ENCODE measurements at places on chromosomes 2 and 18.
A peak's percentile ranks its signal among the peaks of the same experiment; 100 is the strongest.

- DNase-seq: peak; percentile 72
These were observed 14.6 kb downstream of the STRADB start for GRCh38 chr2:201466050-201466675.

DNA sequence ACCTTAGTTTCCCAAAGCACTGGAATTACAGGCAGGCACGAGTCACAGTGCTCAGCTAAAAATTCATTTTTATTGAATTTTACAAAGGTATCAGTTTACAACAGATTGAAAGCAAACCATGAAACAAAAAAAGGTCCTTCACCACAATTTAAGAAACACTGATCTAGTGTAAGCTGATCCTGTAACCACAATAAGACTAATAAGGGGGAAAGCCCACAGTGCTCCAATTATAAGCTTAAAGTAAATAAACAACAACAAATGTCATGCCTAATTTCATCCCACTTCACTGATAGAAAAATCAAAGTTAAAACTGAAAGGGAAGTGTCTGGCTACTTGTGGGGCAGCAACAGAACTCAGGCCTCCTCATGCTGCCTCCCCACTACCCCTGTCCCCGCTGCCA, 49.2 kb downstream of the ICA1L start:
- DNase-seq: no peak

- no peak for DNase-seq
These were observed 20.3 kb downstream of the LIMS1 start for GRCh38 chr2:108554528-108554927.

- no peak for DNase-seq
These were observed 112.0 kb upstream of the PNPT1 start for GRCh38 chr2:55805686-55806085.

DNA sequence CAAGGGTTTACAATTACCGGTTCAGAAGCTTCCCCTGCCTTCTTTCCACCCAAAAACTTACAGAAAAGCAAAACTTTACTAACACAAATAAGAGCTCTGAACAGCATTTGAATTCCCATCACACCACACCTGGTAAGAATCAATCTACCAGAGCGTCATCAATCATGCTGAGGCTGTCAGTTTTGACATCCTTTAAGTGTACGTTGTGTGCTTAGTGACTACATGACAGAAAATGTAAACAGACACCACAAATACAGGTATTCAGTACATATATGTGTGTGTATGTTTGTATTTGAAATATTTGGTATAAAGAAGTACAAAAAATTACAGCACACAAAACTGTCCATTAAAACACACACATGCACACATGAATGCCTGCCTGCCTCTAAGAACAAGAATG, 523.5 kb downstream of the TMEM182 start:
- no peak for DNase-seq

DNA sequence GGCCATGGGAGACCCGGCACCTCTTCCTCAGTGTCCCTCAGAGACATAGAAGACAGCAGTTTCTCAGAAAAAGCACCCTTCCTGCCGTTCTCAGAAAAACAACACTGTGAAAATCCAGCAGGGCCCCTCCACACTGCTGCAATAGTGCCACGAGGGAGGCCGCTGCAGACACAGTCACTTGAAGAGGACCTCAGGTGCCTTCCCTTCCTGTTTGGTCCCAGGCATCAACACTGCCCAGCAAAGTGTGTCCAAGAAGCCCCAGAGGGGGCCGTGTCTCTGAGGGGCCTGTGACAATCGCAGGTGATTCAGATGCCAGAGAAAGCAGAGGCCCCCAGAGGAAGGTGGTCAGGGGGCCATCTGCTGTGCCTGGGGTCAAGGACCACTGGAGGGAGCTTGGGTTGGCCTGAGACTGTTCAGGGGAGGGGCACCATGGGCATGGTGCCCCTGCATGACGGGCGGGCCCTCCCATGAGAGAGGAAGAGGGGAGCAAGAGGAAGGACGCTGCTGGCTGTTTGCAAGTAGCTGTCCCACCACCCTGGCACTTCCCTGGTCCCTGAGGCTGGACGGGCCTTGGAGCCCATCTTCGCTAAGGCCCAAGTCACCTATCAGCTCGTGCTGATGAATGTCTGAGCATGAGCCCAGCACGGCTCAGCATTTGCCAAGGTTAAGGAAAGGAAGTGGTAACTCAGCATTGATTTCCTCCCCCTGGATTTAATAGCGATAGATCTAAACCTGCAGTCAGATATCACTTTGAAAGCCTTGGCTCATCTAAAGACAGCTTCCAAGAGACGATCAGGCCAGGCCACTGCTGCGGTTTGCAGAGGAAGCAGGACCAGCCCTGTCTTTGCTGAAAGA, 9.1 kb downstream of the TWIST2 start:
- no peak for DNase-seq

GRCh38 chr18:39635966-39636365, 2070.4 kb upstream of the CELF4 start:
- no peak for DNase-seq

DNA sequence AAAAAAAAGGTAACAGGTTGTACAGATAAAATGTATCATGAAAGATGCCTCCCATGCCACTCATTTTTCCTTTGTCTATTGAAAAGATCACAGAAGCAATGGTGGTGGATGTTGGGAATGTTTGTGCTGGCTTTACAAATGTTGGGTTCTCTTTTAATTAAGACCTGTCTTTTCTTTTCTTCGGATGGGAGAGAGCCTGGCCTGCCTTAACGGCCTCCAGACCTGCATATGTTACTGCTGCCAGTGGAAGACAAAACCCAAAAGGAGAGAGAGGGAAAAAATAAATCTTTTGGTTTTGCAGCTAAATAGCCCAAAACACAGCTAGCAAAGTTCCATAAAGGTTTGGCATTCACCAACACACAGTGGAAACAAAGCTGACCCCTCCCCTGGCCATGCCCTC, 50.5 kb upstream of the FZD7 start:
- DNase-seq: no peak

DNA sequence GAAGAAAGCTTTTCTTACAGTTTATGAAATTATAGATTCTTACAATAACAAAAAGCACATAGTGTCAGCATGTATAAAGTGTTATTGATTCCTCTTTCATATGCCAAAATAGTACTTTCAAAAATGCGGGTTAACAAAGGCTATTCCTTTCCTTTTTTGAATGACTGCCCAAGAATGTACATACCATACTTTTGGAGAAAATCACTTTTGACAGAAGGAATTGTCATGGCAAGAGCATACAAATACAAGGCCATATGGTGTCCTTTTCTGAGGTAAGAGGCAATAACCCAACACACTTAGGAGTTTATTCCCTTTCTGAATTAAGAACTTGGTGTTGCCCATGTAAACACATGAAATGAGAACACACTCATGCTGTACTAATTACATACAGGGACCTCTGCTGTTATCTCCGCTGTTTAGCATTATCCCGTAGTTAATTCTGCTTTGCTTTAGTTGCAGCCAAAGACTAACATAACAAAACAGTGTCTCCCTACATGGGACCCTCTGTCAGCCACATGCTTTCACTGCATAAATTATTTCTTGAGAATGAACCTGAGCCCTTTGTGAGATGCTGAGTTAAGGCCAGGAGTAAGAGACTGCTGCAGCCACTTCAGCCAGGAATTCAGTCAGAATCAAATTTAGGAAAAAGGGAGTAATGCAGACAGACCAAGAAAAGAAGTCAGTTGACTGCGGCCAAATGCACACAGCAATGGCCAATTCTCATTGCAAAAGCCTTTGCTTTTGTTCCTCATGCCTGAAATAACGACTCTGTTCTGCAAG, 67.0 kb downstream of the CDH2 start:
- peak; percentile 23 for DNase-seq

DNA sequence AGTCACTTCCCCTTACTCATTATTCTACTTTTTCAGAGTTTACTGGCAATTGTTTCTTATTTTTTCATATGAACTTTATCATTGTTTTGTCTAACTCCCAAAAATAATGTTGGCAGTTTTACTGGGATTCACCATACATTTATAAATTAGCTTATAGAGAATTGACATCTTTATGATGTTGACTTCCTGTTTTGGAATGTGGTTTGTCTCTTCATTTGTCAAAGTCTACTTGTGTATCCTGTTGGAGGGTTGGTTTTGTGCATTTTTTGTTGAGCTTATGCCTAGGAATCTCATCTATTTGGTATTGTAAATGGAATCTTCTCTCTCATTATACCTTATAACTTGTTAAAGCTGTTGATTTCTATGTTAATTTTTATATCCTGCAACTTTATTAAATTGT, 16.4 kb downstream of the EPC2 start:
- DNase-seq: no peak

DNA sequence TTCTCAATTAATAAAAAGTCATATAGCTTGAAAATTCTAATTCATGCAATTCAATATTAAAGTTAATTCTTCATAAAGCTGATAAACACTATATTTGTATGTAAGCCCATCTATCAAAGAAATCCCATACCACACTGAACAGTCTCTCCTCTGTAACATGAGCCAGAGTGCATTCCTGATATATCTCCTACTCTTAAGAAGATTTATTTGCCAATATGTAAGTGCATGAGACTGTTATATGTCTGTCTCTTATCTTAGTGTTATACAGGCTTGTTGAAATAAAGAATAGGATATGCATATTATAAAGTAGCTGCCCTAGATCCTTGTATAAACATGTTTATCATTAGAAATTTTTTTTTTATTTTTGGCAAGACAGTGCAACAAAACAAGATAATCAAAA, 40.4 kb upstream of the TTC32 start:
- no peak for DNase-seq

GRCh38 chr2:45896311-45896710, 244.8 kb downstream of the PRKCE start:
- no peak for DNase-seq

GRCh38 chr18:5627776-5628511, 84.1 kb upstream of the EPB41L3 start:
- no peak for DNase-seq

- no peak for DNase-seq
These were observed 20.1 kb upstream of the SELENOI start for GRCh38 chr2:26325851-26326250.

DNA sequence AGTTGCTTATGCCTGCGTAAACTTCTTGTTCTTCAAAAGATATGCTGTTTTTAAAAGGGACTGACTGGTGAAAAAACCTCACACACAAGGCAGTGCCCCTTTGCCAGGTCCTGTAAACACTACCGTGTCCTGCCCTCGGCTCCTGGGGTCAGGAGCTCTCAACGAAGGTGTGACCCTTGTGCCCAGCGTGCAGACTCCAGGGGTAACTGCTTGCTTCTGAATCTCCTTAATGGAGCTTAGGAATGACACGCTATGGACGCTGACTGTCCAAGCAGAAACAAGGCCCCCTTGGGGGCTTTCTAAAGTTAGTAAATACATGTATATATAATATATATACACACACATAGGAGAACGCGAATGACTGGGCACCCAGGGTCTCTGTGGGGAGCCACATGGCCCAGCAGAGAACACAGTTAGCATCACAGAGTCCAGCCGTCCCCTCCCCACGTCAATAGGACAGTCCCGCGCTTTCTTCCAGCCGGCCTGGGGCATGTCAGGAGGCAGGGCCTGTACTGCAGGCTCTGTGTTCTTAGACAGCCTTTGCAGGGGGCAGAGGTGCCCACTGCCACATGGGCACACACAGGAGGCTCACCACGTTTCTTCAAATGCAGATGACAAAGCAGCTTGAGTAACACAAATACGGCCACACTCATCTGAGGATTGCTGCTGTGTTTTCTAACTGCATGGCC, 96.1 kb downstream of the HDAC4 start:
- no peak for DNase-seq

DNA sequence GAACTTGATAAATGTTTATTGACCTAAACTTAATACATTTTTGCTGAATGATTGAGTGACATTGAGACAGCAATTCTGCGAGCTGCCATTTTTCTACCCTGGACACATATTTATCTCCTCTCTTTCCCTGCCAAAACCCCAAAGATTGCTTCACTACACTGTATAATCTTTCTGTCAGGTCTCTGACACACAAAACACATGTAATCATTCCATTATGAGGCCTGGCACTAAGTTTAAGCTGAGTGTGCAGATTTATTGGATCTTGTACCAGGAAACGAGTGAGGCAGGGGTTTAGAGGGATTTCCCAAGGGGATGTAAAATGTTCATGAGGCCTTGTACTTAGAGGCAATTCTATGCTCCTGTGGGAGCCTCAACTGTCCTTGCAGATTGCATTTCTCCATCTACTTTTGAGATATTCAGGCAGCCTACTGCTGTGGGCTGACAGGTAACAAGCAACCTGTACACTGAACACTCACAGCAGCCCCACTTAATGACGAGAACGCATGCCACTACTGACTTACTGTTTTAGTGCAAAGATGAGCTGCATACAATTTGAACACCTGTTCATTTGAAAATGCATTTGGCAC, 13.7 kb upstream of the OSR1 start:
- DNase-seq: no peak

DNA sequence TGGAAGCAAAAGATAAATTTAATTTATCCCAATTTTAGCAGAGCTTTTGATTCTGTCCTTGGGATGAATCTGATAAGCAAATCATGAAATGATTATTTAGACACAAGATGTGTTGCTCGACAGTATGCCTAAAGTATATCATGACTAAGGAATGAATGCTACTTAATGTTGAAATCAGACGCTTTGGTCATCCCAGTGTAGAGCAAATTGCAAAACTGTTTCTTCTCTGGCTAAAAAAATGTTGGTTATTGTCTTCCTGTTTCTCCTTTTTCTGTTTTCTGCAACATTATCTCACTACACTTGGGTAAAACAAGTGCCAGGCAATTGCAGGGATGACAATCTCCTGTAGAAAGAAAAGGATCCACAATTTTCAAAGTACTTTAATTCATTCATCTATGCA, 66.4 kb downstream of the BABAM2 start:
- DNase-seq: no peak

- DNase-seq: no peak
These were observed 18.5 kb downstream of the PMAIP1 start for GRCh38 chr18:59918320-59918755.

- no peak for DNase-seq
These were observed 129.3 kb upstream of the ACKR3 start for GRCh38 chr2:236440110-236440881.

Data from NCI-H524 treated with DMSO at 0.1 percent for 48 hours (cell line).